T-helper 2 cell (primary cell): ENCODE measurements at places on chromosomes 13 and 19.

DNA sequence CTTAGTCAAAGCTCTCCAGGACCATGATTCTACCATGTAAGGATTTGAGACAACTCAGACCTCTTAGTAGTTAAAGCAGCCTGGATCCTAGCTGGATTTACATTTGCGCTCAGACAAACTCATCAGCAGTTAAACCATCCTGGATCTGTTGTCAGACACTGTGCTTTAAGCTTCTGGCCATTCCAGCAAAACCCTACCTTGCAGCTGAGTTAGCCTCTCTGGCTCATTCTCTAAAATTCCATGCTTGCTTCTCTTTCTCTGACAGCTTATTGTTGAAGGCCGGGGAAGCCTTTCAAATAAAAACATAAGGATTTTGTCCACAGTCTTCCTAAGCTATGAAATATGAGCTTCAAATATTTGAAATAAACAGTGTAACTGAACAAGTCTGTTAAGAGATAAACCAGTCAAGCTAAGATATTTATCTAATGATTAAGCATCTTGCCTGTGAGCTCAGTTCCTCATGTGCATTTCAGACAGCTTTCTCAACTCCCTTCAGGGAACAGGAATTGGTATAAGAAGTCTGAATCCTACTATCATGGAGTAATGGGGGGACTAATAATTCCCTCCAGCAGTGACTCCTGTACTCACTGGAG, 89.3 kb downstream of the SLAIN1 start:
- no peak for DNase-seq

GRCh38 chr19:49746206-49746958, 16.7 kb downstream of the TSKS start:
- peak; percentile 39 for DNase-seq

DNA sequence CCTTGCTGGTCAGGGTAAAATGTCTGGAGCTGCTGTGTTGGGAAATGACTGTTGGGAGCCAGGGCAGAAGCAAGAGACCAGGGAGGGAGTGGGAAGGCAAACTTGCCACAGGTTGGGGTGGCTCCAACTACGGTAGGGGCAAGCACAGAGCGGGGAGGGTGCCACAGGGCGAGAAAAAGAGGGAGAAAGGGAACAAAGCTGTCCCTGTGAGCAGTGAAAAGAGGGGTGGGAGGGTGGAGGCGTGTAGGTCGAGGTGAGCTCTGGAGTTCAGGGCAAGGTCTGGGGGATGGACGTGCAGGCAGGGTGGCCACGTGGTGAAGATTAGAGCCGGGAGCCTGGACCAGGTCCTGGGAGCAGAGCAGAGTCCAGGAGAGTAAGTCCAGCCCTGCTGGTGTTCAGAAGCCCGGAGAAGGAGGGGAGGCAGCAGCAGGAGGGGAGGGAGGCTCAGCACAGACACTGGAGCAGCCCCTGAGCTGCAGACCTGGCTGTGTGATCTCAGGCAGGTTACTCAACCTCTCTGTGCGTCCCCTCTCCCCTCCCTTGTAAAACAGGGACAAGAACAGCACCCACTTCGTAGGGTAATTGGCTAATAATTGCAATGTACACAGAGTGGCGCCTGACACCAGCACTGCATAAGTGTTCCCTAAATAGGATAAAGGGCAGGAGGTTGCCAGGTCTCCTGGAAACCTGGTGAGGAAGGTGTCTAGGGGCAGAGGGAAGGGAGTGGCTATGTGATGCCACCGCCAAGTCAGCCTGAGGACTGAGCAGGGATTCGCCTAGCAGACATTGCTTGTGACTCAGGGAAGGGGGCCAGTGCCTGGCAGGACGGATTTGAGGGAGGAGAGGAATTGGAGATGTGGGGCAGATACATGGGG, 3.2 kb upstream of the POLR2E start:
- DNase-seq = no peak

GRCh38 chr19:5297272-5297669, 43.3 kb downstream of the PTPRS start:
- DNase-seq = no peak

- no peak for DNase-seq
Measured at GRCh38 chr19:54616057-54616456, 14.2 kb upstream of the LILRB1 start.

- DNase-seq = no peak
Measured at GRCh38 chr13:24232474-24232873, 72.0 kb downstream of the SPATA13 start.

GRCh38 chr19:4580021-4580901, 20.8 kb upstream of the SEMA6B start:
- no peak for DNase-seq

GRCh38 chr13:27600711-27601110, 19.6 kb downstream of the LNX2 start:
- no peak for DNase-seq

DNA sequence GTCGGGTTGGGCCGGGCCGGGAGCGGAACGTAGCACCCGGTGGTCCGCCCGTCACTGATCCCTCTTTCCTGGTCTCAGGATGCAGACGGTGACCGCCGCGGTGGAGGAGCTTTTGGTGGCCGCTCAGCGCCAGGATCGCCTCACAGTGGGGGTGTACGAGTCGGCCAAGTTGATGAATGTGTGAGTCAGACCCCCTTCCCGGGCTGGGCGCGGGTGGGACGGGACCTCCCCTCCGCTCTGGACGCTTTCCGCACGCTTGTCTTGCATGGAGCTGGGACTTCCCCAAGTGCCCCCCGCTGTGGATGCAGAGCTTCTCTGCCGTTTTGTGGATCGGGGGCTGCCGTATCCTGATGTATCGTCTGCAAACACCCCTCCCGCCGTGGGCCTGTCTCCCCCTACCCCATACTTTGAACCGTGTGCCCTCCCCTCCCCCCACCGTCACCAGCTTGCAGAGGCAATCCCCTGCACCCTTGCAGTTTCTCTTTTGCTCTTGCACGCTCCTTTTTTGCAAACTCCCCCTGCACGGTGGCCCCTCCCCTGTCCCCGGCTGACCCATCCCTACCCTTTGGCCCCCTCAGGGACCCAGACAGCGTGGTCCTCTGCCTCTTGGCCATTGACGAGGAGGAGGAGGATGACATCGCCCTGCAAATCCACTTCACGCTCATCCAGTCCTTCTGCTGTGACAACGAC, 669 bp downstream of the GADD45B start:
- DNase-seq = peak; percentile 71

- DNase-seq = no peak
Measured at GRCh38 chr13:97743938-97744337, 209.5 kb upstream of the IPO5 start.

DNA sequence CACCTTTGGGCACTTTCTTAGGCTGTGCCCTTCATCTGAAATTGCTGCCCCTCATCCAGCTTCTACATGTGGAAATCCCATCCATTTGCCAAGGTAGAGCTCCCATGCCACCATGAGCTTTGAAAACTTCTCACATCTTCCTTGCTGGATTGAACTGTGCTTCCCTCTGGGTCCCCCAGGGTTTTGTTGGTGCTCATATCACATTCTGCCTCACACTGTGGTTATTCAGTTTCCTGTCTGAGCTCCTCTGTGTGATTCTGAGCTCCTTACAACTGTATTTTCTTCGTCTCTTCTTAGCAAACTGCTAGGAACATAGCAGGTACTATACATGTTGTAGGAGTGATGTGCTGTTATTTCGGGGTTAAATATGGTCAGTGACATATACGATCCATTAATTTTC, 74.9 kb upstream of the KL start:
- peak; percentile 43 for DNase-seq

GRCh38 chr13:26255691-26256277, 1.9 kb downstream of the CDK8 start:
- no peak for DNase-seq

DNA sequence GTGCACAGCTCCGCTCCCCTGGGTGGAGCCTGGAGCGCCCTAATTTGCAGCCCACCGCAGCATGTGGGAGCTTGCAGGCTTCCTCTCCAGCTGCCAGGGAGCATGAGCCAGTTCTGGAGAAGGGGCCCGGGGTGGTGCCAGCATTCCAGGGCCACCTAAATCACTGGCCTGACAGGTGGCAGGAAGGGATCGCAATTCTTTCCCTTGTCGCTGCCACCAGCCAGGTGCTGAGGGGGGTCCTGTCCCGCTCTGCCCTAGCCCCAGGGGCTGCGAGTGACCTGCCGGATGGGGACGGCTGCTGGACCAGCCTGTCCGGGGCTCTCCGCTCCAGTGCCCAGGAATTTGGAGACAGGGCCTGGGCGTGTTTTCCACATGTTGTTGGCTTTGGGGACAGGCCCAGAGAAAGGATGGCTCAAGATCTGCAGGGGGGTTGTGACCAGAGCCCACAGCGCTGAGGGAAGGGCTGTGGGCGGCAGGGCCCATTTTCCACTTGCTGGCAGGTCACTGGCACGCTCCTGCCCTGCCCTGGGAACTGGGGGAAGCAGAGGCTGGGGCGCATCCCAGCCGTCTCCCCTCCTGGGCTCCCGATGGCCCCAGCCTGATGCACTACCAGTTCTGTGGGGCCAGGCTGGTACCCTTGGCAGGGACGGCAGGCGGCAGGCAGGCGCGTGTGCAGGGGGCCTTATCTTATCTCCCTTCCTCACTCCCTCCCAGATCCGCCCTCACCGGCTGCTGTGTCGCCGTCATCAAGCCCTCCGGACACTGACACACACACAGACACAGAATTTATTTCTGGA, 9.5 kb downstream of the NDUFA11 start:
- DNase-seq = no peak

- DNase-seq = no peak
Measured at GRCh38 chr13:67136157-67136556, 94.0 kb downstream of the PCDH9 start.

DNA sequence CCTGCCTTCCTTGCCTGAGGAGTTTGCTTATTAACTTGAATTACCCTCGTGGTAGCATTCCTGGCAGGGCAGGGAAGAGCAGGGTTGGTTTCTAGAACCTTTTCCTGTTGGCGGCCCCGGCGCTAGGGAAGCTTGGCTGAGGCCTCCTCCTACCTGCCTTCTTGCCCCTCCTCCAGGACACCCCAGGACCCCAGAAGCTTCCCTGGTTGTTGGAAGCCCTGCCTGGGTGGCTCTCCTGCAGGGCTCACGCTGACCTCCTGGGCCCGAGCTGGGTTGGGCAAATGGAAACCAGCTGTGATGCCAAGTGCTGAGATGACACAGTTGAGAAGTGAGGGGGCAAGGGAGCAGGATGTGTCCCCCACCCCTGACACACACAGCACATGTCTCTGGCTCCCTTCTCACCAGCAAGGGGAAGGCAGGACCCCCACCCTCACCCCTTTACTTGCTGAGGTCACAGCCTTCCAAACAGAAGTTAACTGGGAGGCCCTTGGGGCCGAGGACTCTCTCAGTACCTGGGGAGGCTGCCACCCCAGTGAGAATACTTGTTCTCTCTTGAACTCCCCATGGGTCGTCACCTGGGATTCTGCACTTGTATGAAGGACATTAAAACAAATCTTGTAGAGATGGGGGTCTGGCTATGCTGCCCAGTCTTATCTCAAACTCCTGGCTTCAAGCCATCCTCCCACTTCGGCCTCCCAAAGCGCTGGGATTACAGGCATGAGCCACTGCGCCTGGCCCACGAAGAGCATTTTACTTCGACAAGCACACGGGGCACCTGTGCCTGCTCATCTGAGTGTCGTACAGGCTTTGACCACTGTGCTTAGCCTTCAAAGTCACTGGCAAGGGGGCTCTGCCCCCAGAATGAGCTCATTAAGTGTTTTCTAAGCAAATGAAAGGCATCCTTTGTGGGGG, 10.5 kb downstream of the CEBPA start:
- DNase-seq = no peak

- DNase-seq = no peak
Measured at GRCh38 chr13:100330662-100331061, 241.8 kb downstream of the PCCA start.

DNA sequence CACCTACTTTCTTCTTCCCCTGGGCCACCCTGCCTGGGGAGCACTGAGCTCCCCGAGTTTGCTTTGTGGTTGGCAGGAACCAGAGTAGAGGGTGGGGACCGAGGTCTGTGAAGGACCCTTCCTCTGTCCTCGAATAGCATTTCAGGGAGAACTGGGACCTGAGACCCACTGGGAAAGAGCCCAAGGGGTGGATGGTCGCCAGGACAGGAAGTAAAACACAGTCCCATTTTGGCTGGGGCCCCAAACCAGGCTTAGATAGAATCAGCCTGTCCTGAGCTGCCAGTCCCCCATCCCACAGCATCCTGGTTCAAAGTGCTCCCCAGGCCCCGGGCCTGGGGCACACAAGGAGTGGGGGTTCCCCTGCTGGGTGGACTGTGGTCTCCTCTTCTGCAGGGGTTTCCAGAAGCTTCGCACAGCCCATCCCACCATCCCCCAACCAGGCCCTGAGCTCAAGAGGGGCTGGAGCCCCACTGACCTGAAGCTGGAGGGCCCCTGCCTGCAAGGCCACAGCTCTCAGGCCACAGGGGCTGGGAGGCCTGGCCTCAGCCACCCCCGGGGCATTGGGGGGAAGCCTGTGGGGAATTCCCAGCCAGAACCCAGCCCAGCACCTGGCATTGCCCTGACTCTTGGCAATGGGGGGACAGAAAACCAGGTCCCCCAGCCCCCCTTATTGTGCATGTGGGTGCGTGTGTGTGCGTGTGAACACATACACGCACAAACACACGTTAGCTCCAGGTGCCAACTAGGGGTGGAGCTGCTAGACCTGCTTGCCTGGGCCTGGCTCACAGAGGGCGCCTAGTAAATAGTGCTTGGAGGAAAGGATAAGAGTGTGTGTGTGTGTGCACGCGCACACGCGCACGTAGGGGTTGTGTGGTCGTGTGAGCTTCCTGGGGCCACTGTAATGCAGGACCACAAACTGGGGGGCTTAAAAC, 995 bp upstream of the MKNK2 start:
- DNase-seq = peak; percentile 74

GRCh38 chr19:13573056-13573667, 66.9 kb upstream of the CACNA1A start:
- no peak for DNase-seq

DNA sequence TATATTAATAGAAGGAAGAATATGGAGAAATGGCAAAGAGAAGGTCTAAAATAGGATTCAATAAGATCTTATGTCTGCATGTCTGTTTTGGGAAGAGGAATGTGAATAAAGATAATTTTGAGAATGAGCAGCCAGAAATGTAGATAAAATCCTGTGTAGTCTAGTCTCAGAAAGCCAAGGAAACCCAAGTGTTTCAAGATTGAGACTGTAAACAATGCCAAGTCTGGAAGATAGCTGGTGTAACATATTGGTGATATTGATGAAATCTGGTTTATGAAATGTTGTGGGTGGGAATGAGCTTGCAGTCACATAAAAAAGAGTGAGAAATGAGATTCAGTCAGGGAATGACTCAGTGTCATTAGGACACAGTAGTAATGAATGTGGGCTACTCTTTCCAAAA, 1180.3 kb upstream of the PCDH20 start:
- DNase-seq = no peak

- DNase-seq = no peak
Measured at GRCh38 chr13:43558326-43558725, 228.4 kb downstream of the ENOX1 start.

GRCh38 chr13:23384111-23384510, 49.4 kb downstream of the SACS start:
- DNase-seq = peak; percentile 48

DNA sequence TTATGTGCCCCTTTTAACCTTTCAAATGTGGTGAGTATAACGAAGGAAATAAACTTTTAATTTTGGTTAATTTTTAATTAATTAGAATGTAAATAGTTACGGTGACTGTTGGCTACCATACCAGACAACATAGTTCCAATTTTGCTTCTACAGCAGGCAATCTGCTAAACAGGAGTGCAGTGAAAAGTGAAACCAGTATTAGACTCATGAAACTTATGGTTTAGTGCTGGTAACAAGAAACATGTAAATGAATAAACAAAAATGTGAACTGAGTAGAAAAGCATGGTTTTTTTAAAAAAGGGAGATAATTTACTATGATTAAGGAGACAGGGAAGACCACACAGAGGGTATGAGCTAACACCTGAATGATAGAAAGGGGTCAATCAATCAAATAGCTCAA, 478.4 kb downstream of the PCDH9 start:
- no peak for DNase-seq

GRCh38 chr13:35909837-35910540, 221.2 kb downstream of the DCLK1 start:
- DNase-seq = no peak
